RCC 7860 (cell line): ENCODE measurements at places on chromosomes 7 and 10.

- DNase-seq: peak; percentile 78
Observed at GRCh38 chr10:132329565-132330485, 2.2 kb upstream of the LRRC27 start.

- DNase-seq: peak; percentile 39
Observed at GRCh38 chr10:73931767-73932619, 21.1 kb downstream of the PLAU start.

DNA sequence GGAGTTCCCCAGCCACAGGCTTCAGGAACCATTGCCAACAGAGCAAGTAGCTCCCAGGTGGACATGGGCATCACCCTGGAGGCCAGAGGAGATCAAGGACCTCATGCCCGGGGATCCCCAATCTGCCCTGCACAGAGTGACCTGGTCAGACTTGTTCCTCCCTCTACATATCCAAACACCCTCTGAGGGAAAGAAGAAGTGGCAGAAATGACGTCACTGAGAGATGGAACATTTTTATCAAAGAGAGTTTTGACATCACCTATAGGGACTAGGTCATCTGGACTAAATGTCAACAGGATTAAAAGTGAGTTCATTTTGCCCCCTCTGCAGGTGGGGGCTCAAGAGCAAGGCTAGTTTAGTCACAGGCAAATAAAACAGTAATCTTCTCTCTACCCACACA lies 273.7 kb downstream of the SKAP2 start:
- DNase-seq: no peak

- DNase-seq: no peak
Observed at GRCh38 chr7:4849390-4849789, 12.4 kb downstream of the PAPOLB start.

DNA sequence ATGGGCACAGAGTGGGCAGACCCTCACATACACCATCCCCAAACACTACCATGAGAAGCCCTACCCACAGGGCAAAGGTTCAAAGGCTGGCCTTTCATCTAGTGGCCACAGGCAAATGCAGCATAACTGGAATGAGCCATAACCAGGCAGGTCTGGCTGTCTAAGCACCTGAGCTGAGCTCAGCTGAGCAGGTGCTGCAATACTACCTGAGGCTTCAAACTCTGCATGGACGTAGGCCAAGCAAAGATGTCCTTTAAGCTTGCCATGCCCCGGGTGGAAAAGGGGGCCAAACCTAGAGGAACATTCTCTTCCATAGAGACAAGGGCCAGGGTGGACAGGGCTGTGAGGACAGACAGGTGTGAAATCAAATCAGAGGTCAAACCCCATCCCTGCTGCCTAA lies 65.3 kb upstream of the CAMK2B start:
- no peak for DNase-seq

DNA sequence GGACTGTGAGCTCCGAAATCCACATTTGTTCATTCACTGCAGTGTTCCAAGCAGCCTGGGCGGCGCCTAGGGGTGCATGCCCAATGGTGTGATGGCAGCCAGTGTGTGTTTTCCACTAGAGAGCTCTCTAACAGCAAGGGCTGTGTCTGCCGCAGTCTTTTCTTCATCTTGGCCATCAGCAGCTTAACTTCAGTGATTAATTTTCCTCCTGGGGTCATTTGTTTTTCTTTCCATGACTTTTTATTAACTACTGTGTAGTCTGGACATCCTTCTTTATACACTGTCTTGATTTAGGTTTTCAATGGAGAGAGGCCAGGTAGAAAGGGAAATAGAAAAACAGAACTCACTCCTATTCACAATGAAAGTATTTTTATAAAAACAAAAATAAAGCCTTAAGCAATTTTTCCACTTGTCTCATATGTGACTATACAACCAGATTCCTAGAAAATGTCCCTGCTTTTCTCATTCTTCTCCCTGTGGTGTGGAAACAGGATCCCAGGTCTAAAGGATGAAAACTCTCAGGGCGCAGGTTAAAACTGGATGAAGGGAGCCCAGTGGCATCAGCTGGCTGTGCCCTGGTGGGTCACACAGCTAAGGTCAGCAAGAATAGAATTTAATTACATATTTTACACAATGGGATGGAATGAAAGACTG lies 176.8 kb downstream of the PKD1L1 start:
- DNase-seq: no peak

DNA sequence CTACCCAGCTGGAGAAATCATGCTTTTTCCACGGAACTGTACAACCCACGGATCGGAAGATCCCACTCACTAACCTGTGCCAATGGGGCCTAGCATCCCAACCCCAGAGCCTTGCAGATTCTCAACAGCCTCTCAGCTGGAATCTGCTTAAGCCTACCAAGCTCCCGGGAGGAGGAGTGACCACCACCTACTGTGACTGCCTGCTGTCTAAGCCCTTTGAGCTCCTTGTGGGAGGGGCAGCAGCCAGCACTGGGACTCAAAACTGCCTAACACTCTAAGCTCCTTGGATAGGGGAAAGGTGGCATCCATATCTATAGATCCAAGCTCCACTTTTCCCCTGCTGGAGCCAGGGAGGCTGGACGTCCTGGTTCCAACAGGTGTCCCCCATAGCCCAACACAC lies 254.4 kb upstream of the CNTNAP2 start:
- DNase-seq: no peak

GRCh38 chr10:110458266-110458920 lies 39.3 kb upstream of the DUSP5 start:
- no peak for DNase-seq

GRCh38 chr10:63720072-63720537 lies 198.9 kb downstream of the REEP3 start:
- DNase-seq: peak; percentile 56

DNA sequence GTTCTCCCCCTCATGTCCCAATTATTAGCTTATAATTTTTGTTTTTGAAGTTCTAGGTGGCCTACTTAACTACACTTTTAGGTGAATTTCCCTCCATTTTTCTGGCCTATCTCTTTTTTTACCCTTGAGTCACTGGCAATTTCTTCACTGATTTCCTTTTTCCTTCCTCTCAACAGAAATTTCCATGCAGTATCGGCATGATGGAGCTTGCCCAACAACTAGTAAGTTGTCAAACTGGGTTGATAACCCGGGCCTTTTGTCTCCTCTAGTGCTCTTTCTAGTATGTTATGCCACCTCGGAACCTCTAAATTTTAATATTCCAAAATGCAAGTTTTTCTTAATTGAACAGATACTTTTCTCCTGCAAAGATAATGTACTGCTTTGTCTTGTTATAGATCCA lies 147.1 kb downstream of the MLLT10 start:
- DNase-seq: no peak

- no peak for DNase-seq
Observed at GRCh38 chr10:71773221-71773971, at the start of gene VSIR. Gene VSIR, minus strand, starts transcription at chr10:71773520. Its CDS starts 81 bp downstream, at chr10:71773439.

GRCh38 chr10:95767884-95768556 lies 12.1 kb downstream of the ENTPD1 start:
- no peak for DNase-seq

DNA sequence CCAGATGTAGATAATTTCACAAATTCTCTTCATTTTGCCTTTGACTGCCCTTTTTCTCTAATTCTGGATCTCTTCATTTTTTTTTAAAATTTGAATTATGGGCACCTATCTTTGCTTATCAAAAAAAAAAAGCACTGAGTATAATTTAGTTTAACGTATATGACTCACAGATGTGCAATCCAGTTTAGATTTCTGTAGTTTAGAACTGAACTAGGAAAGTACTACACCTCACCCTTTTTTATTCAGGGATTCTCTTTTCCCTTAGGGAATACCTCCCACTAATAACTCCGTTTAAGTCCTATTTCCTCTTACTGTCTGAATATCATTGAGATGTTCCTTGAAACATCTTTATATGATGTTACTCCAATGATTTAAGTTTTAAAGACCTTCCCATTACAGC lies 665.0 kb downstream of the MAGI2 start:
- DNase-seq: no peak

- DNase-seq: no peak
Observed at GRCh38 chr10:44519361-44519760, 134.5 kb upstream of the CXCL12 start.

- DNase-seq: no peak
Observed at GRCh38 chr10:44368637-44369036, 16.3 kb downstream of the CXCL12 start.

GRCh38 chr10:49309691-49310411 lies 10.9 kb downstream of the C10orf71 start:
- no peak for DNase-seq

DNA sequence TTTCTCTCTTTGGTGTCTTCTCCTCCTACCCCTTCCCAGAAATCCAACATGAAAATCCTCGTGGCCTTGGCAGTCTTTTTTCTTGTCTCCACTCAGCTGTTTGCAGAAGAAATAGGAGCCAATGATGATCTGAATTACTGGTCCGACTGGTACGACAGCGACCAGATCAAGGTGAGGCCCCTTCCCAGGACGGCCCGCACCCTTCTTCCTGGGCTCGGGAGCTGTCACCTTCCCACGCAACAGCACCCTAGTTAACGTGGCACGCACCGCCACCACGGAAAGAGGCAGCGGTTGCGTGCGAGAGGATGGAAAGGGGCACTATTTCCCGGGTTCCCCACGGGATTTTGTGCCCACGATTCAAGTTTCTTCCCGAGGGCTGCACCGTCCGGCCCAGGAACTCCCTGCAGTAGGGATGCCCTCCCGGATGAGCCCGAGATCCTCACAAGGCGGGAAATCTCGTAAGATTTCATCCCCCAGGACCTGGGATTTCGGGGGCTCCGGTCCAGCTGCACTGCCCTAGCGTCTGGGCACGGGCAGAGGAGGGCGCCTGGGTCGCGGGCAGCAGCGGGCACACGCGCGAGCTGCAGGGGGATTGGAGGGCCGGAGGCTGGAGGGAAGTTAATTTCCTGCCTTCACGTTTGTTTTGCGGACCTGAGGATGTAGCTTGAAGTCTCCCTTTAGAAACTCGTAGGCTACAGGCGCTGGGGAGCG lies 834 bp downstream of the TAC1 start:
- DNase-seq: no peak

DNA sequence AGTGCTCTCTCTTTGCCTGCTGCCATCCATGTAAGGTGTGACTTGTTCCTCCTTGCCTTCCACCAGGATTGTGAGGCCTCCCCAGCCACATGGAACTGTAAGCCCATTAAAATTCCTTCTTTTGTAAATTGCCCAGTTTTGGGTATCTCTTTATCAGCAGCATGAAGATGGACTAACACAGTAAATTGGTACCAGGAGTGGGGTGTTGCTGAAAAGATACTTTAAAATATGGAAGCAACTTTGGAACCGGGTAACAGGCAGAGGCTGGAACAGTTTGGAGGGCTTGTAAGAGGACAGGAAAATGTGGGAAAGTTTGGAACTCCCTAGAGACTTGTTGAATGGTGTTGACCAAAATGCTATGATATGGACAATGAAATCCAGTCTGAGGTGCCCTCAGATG lies 63.8 kb upstream of the PPP1R9A start:
- no peak for DNase-seq

DNA sequence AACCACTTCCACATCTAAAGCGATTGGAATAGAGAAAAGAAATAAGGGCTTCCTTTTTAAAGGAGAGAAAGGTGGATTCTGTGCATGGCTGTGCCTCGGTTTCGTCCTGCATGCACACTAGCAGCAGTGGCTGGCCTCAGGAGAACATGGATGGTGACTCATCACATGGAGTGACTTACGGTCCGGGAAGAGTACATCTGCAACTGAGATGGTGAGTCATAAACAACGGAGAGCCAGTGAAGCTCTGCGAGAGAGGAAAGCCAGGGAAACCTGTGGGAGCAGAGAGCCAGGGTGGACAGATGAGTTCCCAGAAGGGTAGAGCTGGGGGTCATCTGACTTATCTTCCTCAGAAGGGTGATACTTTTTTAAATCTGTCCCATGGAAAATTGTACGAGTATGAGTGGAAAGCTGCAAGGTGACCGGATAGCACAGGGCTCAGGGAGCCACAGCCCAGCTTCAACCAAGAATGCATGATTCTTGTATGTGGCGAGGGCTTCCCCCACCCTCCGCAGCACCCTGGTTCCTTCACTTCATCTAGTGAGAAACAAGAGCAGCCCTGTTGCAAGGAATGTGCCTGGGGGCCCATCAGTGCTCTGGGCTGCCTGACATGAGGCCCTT lies 259.1 kb downstream of the KLF6 start:
- DNase-seq: peak; percentile 94

- no peak for DNase-seq
Observed at GRCh38 chr7:134931487-134931886, 54.8 kb upstream of the AGBL3 start.

GRCh38 chr7:147465223-147465622 lies 1125.3 kb upstream of the C7orf33 start:
- DNase-seq: no peak

- no peak for DNase-seq
Observed at GRCh38 chr7:17660116-17660515, 280.2 kb downstream of the SNX13 start.

DNA sequence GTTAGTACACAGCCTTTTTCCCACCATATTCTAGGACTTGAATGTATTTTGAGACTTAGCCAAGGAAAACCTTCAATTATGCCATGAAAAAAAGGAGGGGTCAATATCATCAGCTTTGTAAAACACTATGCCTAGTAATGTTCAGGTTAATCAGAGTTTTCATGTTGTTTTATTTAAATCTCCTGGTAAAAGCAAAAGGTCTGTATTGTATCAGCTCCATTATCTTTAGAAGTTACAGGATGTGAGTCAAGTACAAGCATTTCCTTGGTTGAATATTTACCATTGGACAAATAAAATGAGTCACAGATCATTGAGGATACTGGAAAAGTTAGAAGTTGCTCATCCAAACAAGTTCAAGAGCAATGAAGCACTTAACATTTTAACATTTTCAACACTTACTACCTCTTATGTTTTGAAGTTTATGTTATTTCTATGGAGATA lies 89.9 kb upstream of the CAPZA2 start:
- peak; percentile 97 for DNase-seq

DNA sequence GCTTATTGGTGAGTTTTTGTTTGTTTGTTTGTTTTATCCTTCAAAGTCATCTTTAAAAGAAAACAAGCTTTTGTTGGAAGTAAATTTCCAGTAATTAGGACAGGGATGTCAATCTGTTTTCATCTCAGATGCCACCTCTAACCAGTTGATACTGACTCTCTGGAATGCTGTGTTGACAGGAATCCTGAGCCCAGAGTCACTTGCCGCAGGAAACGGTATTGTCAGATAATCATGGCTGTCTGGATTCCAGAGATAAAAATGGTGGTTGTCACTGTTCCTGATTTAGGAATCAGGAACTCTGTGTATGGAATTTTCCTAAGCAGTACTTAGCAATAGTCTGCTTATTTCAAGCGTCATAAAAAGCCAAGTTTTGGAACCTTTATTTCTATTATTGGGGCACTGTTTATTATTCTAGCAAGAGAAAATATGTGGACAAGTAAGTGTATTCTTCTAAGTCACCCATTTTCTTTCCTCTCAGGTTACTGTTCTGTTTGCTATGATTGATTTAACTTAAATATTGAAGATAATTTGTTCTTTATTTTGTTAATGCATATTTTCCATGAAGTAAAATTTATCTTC lies 39.2 kb downstream of the CDC123 start:
- no peak for DNase-seq
